ENCODE measurements at places on chromosomes 7 and 10.

GRCh38 chr7:12728192-12728538, 40.7 kb downstream of the ARL4A start:
- DNase-seq, result no peak

DNA sequence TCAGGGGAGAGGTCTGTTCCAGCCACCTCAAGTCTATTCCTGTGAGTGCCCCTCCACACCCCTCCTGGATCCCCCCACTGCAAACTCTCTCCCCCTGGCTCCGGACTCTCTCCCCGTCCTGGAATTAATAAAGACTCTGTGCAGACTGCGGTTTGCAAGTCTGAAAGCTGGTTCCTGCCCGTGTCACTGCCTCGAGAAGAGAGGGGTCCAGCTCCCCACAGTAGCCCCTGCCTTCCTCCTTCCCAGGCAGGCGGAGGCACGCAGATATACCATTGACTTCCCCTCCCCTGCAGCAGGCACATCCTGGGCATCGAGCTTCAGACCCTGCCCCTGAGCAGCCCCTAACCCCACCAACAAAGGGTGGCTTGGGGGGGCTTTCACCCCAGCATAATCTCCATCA, 2.2 kb upstream of the ELN start:
- no peak for DNase-seq

GRCh38 chr7:154371424-154371823, 319.2 kb downstream of the DPP6 start:
- no peak for DNase-seq

DNA sequence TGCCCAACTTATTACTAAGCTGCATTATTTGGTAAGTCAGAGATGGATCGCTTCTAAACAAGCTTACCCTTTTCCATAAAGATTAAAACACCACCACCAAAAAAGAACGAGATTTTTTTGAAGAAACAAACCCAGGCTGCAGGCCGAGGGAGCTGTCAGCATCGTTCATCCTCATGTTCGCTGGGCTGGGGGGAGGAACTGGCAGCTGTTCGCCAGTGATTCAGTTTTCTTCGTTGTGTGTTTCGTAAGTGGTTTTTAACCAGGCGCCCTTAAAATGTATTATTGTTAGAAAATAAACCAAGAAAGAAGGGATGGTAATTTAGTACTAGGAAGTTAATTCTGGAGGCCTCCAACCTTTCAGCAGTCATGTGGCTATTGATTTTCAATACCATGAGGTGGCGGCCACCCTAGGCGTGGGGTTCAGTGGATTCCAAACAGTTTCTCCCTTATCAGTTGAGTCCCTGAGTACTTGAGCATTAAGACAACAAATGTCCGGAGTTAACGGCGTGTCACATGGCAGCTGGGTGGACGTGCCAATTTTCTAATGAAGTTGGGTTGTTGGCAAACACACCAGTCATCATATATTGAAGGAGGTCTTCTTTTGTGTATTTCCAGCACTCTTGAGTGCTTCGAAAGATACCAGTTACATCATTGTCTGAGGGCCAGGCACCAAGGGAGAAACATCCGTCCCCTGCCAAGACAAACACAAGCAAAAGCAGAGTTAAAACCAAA, 173.2 kb downstream of the EBF3 start:
- no peak for DNase-seq

- DNase-seq, result no peak
These were observed 611.1 kb upstream of the COBL start for GRCh38 chr7:51927738-51928137.

- no peak for DNase-seq
These were observed 64.9 kb upstream of the ADRB1 start for GRCh38 chr10:113978802-113979201.

- no peak for DNase-seq
These were observed 2.7 kb upstream of the C7orf25 start for GRCh38 chr7:42914421-42915045.

DNA sequence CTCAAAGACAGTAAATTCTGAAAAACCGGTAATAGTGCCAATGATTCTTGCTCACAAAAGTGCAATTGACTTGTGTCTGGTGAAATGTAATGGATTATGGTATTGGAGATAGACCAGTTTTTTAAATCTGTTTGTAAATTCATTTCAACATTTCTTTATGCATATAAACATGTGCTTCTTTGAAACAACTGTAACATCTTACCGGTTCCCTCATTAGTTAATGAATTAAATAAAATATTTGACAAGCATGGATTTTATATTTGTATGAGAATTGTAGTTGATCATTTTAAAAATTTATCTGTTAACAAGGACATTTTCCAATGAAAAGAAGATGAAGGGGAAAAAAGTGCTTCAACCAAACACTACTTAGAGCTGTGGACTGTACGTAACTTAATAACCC, 21.0 kb upstream of the APBB1IP start:
- no peak for DNase-seq

DNA sequence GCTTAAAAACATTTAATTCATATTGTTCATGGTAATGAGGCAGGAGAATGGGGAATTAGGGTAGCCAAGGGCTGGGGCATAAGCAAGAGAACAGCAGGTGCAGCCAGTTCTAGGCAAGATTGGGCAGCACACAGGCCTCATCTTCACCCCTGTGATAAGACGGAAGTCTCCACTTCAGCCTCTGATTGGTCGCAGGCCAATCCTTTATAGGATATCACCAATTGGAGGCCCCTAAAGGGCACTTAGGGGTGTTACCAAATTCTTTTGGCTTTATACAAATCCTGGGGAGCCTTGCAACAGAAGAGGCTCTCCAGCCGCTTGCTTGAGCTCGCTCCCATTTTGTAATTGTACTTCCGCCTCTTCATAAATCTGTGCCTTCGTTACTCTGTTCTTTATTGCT, 231.1 kb downstream of the REEP3 start:
- DNase-seq, result no peak

DNA sequence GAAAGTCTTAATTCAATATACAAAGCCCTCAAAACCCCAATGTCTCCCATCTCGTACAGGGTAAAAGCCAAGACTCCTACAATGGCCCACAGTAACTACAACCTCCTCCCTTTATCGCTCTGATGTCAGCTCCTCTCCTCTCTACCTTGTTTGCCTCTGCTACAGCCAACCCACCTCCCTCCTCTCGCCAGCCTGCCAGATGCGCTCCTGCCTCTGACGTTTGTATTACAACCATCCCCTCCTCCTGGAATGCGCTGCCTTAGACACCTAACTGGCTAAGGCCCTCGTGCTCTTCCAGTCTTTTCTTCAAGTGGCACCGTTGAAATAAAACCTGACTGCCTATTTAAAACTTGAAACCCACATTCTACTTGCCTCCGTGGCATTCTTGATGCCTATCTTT, 115.3 kb upstream of the MYO3A start:
- DNase-seq, result no peak

DNA sequence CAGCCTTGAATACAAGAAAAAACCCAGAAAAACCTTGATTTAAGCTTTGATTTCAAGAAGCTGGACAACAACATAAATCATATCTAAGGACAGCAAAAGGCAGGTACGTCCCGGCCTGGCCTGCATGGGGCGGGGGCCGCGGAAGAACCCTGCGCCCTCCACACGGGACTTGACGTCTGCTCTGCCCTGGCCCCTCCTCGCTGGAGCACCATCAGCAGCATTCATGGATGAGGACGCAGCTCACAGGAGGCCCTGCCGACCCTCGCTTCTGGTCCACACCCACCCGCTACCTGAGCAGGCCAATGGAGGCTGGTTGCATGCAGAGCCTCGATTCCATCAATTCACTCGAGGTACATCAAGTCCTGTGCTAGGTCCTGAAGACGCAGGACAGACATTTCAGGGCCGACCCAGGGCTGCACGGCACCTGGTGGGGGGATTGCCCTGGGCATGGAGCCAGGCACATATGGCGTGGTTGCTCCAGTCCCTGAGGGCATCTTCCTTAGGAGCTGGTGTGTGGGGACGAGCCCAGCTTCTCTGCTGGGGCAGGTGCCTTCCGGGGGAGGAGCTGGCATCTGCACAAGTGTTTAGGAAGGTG, 63.1 kb upstream of the NKX6-2 start:
- DNase-seq, result no peak

DNA sequence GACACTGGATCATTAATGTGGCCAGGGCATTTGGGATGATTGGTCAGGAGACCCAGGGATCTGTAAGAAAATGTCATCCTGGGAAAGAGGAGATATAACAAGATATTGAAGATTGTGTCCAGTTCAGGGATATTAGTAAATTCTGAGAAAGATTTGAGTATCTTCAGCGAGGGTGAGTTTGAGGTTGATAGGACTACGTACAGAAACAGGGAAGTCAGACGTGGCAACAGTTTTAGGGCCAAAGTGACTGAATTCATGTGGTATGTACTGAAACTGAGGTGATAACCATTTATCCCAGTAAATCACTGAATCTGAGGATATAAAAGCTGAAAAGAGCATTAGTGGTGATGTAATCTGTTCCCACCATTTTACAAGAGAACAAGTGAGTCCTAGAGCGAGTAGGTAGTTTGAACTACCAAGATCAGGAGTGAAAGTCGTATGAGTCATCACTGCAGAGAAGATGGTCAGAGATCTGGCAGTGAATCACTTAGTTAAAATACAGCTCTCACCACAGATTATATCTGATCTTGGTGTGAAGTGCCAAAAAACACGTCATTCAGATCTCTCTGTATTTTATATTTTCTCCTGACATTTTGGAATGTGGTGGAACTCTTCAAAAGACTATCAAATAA, 220.5 kb downstream of the CDK14 start:
- peak; percentile 75 for DNase-seq

DNA sequence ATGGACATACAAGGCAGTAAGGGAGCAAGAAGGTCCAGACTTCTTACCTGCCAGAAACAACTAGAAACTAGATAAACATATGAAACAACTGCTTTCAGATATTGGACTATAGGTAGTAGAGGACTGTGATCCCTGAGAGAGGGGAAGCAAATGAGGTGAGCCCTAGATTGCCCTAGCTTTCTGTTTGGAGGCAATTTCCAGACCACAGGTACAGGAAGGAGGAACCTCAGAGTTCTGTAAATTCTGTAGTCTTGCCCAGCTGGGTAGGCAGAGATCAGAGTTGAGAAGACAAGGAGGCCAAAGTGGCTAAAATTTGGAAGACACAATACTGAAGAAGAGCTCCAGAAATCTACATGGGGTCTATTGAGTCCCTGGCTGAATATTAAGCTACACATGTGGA, 21.0 kb downstream of the CDK6 start:
- no peak for DNase-seq

DNA sequence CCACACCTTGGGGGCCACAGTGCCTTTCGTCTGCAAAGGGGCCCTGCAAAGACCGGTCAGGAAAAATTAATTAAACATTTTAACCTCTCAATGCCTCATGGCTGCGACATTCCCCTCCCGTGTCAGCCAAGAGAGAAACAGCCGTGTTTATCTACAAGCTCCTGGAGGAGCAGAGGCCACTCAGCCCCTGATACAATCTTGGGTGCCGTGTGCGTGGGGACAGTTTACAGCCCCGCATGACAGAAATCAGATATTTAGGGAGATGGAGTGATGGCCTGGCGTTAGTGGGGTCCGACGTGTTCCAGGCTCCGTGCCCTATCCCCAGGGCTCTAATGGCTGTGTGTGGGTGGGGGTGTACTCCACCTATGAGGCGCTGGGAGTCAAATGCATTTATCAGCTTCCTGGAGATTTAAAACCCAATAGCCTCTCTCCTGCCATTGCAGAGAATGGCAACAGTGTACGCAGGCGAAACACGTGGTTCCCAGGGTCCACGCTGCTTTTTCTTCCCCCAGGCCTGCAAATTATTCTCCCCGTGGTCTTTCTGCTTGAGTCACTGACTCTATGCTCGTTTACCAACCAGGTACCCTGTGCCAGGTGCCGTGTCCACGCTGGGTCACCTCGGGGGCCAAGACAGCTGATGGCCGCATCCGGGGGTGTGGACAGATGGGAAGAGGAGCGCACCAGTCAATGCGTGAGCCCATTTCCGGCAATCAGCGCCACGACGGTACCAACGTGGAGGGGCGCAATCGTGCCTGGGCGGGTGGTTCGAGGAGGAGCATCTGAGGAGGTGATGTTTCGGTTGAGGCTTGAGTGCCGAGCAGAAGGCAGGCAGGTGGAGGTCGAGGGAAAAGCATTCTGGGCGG, 26.6 kb upstream of the PSMG3 start:
- no peak for DNase-seq

DNA sequence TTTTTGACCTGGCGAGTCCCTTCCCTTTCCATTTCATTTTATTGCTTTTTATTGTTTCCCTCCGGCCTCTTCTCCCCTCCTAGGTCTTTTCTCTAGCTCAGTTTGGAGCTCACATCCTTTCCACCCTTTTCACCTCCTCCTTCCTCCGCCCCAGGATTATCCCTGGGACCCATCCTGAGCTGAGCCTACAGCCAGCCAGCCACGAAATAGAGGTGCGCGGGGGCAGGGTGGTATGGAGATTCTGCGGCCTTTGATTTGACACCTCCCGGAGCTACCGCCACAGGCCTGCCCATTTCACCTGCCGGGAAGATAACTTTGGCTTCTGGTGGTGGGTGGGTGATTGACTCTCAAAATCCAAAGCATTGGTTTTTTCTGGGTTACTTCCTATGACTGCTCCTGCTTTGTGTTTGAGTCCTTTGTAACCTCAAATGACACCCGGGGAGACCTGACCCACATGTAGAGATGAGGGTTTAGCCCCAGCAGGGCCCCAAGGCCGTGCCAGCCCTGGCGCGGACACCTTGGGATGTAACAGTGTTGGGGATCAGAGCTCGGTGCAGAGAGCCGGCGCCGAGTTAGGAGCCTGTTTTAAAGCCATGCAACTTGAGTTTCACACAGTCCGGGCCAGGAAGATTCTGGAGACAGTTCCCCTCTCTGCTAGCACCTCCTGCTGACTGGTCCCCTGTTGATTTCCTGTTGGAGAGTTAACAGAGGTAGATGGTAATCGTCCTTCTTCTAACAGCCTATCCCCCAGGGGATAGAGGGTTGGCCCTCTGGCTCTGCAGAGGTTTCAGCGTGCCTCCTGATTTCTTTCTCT, 1.5 kb downstream of the DUSP5 start:
- DNase-seq, result no peak

GRCh38 chr10:86127274-86127819, 239.2 kb downstream of the GRID1 start:
- no peak for DNase-seq

DNA sequence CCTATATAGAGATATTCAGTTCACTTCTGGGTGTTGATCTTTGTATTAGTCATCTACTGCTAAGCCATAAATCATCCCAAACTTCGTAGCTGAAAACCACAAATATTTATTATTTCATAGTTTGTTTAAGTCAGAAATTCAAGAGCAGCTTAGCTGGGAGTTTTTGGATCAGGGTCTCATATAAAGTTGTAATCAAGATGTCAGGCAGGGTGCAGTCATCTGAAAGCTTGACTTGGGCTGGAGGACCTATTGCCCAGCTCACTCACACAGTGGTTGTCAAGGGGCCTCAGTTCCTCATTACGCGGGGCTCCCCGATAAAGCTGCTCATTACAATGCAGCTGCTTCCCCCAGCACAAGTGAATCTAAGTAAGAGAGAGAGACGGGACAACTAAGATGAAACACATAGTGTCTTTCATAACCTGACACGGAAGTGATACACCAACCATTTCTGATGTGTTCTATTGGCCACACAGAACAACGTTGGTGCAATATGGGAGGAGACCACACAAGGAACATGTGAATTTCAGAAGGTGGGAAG, 15.7 kb downstream of the PPP1R3C start:
- DNase-seq, result no peak

Measured in DMS 273 treated with DMSO at 0.1 percent for 48 hours (cell line).